ENCODE measurements at places on chromosomes 6 and 20.

DNA sequence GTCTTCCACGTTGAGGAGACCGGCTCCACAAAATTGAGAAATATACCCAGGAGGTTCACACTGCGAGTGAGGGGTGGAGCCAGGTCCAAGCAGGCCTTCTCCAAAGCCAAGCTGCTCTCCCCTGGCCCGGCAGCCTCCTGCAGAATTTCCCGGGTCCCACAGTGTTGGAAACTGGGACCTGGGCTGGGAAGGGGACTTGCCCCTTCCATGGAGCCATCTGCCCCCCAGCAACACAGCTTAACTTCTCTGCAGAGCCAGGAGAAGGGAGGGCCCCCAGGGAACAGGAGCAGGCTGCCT, 35.4 kb downstream of the MDFI start:
- DNase-seq: no peak

GRCh38 chr6:88499845-88500699, 333.9 kb upstream of the CNR1 start:
- no peak for DNase-seq

DNA sequence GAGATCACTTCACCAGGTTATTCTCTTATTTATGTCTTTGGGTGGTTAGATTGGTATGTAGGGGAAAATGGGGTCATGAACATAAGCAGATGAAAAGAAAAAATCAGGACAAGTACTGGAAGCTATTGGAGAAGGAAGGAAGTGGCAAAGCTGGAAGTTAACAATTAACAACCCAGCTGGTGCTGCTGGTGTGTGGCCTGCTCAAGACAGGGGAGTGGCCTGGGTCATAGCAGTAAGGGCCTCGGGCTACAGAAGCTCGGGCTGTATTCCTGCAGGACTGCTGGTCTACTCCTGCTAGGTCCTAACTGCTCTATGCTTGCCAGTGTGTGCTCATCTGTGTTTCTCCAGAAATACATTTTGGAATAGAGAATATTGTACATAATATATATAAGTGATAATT, 19.6 kb downstream of the MYLIP start:
- DNase-seq: no peak

DNA sequence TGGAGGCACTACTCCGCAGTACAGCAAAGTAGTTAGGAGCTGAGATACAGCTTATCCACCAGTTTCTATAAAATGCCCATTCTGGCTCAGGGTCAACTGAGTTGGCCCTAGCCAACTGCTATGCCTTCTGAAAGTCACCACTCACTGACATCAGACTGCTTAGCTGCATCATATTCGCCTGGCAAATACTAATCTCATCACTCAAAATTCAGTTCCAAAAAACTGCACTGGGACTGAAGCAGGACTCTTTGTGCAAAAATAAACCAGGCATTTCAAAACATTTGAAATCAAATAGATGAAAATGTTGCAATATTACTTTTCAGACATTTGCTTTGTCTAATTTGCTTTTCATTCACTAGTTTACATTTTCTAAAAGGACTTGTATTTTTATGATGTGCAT, 230.0 kb downstream of the ALDH8A1 start:
- no peak for DNase-seq

- DNase-seq: no peak
Measured at GRCh38 chr6:82371799-82372546, 8.4 kb downstream of the TPBG start.

DNA sequence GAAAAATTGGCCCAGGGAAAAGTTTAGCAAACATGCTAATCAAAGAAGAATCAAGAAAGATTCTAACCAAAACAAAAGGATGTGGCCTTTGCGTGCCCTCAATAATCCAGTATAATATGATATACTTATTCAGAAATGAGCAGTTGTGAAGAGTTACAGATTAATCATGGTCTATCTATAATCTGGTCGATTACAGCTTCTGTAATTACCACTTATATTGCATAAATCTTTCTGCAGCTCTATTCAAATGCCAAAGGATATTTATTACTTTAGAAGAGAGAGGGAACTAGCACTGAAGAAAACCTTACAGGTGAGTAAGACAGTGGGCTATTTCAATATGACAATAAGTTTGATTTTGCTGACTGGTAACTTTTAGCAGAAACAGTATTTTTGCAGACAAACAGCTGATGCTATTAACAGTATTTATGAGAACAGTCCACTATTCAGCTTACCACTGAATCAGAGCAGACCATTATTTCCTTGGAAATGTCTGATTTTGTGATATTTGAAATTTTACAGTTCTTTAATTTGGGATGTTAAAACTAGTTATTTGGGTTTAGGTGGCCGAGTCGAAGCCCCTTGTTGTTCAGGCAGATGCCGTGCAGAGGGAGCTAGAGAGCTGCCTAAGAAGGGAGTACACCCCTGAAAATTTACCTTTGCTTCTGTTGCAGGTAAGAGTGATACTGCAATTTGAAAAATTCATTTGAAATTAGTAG, 92.2 kb downstream of the CEP57L1 start:
- DNase-seq: no peak

GRCh38 chr6:30885481-30885998, 1.2 kb downstream of the DDR1 start:
- DNase-seq: no peak

DNA sequence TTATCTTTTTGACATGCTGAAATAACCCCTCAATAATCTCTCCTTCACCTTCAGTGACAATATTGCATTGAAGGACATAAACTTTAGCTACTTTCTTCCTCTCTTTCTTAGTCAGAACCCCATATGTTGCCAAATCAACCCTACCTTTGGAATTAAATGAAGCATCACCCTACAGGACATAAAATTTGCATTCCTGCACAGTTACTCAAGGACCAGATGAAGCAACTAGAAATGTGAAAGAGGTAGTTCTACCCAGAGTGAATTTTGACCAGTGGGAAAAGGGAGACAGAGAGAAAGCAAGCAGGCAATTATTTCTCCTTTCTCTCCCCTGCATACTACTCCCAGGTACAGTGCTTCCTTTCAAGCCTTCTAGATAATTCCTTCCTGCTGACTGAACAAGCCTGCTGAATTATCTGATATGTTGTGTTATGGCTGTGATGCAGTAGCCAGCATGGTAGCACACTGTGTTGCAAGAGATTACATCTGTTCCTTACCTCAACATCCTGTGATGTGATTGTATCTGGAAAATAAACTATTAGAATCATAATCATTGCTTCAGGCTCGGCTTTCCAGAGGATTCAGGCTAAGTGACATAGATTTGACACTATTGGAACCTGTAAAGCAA, 16.6 kb downstream of the TENT5A start:
- no peak for DNase-seq

- DNase-seq: no peak
Measured at GRCh38 chr6:96420294-96420693, 101.3 kb upstream of the UFL1 start.

DNA sequence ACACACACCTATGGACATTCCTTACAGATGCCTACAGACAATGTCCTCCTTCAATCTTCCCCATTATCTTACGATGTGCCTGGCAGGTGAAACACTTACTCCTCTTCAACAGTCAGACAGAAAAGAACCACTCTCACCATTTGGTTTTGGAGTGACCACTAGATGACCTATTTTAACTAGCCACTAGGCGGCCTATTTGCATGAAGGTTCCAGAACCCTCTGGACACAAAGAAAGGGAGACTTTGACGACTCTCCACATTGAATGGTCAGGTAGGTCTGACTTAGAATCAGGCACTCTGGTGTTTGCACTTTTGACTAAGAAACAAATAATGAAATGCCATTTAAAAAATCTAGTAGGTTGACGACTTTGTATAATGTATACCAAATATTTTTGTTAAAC, 42.0 kb downstream of the PNLDC1 start:
- no peak for DNase-seq

DNA sequence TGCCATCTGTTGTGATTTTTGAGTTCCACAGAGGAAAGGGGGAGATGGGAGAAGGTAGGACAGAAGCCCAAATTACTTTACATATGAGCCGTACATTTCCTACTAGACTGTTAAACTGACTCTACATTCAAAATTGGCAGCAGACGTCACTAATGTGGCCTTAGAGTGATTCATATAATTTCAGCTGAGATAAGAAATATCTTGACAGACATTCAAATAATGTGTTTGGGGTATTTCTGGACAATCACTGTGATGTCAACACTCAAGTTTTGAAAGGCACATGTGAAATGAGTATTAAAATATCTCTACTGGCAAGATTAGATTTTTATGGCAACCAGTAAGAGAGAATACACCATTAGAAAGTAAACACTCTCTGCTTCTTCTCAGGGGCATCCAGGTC, 104.0 kb downstream of the MTFR2 start:
- DNase-seq: no peak

- no peak for DNase-seq
Measured at GRCh38 chr6:36353411-36353915, 16.8 kb upstream of the BNIP5 start.

DNA sequence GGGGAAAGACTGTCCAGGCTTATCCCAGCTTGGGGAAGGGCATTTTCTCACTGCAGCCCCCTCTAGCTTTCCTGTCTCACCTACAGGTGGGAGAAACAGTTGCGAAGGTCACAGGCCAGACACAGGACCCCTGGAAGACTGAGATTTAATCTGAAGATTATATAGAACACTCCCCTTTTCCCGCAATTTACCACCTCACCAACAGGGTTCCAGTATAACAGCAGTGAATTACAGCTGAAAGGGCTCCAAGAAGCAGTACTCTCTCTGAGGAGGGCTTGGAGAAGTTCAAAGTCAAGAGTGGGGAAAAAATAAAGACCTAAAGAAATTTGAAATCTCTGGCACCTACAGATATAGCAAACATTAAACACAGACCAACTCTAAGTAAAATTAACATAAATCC, 111.9 kb downstream of the ANKRD60 start:
- DNase-seq: no peak

DNA sequence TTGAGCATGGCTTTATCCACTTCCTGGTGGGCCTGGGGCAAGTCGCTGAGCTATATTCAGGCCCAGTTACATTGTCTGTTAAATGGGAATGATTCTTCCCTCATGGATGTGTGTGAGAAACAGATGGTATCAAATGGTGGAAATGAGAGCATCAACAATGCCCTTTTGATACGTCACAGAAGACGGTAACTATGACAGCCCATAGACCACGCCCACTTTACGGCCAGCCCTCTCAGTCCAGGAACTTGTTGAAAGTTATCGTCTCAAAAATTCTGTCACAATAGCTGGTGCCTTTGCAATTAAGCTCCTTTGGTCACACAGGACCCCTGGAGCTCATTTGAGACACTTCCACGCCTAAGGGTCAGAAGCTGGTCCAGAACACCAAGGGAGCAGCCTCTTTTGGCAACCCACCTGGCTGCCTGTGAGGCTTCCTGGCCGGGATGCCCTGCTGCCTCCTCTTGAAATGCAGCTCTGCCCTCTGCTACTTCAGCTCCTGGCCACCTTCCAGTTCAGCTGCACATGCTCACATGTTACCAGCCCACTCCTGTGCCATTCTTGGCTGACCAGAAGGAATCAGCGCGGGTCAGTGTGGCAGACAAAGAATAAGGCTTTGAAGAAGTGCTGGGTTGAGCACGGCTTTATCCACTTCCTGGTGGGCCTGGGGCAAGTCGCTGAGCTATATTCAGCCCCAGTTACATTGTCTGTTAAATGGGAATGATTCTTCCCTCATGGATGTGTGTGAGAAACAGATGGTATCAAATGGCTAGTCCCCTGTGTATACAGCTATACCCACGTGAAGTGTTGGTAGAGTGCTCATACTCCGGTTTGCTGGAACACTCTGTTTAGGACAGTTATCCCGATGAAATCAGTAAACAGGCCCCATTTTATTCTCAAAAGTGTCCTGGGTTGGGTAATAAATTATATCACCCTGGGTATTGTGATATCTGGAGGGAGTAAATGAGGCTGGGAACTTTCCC, 199.2 kb upstream of the SUPT3H start:
- DNase-seq: no peak

- DNase-seq: no peak
Measured at GRCh38 chr20:50518270-50518721, 8.1 kb downstream of the PTPN1 start.

- no peak for DNase-seq
Measured at GRCh38 chr6:44494011-44494501, 106.5 kb downstream of the CDC5L start.

GRCh38 chr6:142152746-142153145, 5.7 kb downstream of the VTA1 start:
- DNase-seq: no peak

- no peak for DNase-seq
Measured at GRCh38 chr6:45685076-45685475, 307.3 kb upstream of the SUPT3H start.

DNA sequence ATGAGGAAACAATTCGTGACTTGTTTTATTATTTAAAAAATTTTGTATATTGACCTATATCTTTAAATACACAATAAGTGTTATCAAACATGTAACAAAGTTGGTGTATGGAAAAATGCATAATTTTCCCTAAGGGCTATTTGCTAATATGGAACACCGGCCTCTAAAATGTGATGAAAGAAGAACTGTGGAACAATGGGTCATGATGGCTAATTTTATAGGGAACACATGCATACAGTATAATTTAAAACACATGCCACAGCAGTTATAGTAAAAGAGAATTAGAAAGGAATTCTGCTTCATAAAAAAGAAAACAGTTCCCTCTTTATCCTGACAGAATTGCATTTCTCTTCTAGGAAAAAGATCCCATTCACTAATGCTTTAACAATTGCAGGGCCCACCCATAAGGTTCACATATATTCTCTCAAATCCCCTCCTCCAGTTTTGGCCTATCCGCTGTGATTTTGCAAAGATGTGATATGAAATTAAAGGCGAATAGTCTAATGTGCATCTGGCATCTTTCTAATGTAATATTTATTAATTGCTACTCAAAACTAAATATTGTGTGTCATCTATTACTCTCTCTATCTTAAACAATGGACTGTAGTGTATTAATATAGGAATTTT, 628.1 kb upstream of the CITED2 start:
- DNase-seq: no peak

DNA sequence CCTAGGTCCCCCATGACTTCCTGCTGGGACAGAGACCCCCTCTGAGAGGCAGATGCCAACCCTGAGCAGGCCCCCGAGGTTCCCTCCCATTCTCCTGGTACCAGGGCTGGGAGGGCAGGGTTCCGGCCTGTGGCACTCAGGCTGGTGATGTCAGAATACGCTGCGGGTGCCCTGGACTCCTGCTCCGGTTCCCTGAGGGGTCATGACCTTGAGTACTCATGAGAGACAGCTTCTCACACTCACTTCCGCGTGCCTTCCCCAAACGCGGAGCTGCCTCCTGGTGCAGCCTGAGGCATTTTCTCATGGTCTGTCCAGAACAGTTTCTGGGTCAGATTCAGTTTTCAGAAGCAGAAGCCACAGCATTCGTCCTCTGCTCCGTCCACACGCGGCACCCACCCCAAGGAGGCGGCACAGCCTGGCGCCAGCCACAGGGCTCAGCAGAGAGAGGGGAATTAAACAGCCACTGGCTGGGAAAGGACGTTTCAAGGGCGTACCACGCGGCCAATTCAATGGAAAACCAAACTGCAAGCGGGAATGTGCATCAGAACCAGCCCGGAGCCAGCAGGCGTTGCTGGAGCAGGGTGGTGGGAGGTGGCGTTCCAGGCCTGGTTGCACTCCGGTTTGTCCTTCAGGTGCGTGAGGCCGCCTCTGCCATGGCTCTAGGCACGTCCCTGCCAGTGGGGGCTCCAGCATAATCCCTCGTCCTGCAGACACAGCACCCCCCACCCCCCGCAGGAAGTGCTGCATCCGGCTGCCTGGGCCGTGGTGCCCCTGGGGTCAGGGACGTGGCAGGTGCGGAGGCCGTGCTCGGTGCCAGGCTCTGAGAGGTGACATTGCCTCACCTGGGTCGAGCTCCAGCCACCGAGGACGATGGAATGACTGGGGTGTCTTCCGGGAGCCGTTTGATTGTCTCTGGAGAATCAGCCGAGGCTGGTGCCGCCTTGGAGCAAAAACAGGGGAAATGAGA, 58.3 kb upstream of the BHLHE23 start:
- no peak for DNase-seq

GRCh38 chr20:23157734-23158133, 71.6 kb upstream of the CD93 start:
- no peak for DNase-seq
